Naive B cell (primary cell): ENCODE measurements at places on chromosomes 7 and 10.
A peak's percentile ranks its signal among the peaks of the same experiment; 100 is the strongest.

GRCh38 chr10:76906256-76906655 lies 731.4 kb downstream of the KCNMA1 start:
- no peak overlapping the region for H3K27ac ChIP-seq
- no peak for DNase-seq
- H3K36me3 ChIP-seq: no peaks in the 10 kb centered on the region
- no peak overlapping the region for H3K4me3 ChIP-seq

DNA sequence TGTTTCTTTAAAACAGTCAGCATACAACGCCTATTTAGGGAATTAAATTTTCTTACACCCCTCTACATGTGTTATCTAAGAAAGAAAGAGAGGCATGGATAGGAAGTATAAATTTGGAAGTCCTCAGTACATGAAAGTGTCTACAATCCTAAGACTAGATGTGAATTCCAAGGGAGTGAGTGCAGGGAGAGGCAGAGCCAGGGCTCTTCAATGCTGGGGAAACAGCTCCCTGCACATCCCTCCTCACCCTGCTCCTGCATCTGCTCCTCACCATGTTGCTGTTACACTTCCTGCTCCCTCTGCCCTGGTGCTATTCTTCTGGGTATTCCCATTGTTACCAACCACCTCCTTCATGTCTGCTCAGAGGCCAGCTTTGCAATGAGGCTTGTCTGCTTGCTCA lies 229.1 kb upstream of the AKR1E2 start:
- H3K27me3 ChIP-seq: peaks cover 7% of the 10 kb centered on the region
- no peak overlapping the region for H3K4me3 ChIP-seq
- H3K4me1 ChIP-seq: no peaks in the 10 kb centered on the region
- DNase-seq: no peak
- no peaks in the 10 kb centered on the region for H3K36me3 ChIP-seq
- H3K27ac ChIP-seq: no peak overlapping the region

GRCh38 chr10:123402656-123403055 lies 248.5 kb downstream of the BUB3 start:
- H3K4me3 ChIP-seq: no peak overlapping the region
- H3K27me3 ChIP-seq: no peaks in the 10 kb centered on the region
- peaks cover 7% of the 10 kb centered on the region for H3K36me3 ChIP-seq
- peak overlapping the region; percentile 85 for H3K27ac ChIP-seq

DNA sequence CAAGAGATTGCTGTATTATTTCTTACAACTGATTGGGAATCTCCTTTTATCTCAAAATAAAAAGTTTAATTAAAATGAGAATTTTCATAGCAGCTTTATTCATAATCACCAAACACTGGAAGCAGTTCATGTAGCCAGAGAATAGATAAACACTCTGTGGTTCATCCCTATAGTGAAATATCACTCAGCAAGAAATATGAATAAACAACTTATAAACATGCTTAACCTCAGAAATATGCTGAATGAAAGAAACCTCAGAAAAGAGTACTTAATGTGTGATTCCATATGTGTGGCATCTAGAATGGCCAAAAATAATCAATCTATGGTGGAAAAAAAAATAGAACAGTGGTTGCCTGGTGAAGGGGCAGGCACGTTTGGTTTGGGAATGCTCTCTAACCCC lies 33.3 kb downstream of the MYO1G start:
- no peak for DNase-seq
- no peak overlapping the region for H3K4me3 ChIP-seq
- peaks cover 15% of the 10 kb centered on the region for H3K27me3 ChIP-seq
- no peaks in the 10 kb centered on the region for H3K4me1 ChIP-seq
- H3K36me3 ChIP-seq: no peaks in the 10 kb centered on the region

GRCh38 chr7:139494835-139495579 lies 11.5 kb upstream of the KLRG2 start:
- no peak for DNase-seq
- H3K4me3 ChIP-seq: no peak overlapping the region
- H3K27ac ChIP-seq: peak overlapping the region; percentile 31
- H3K27me3 ChIP-seq: peaks cover 14% of the 10 kb centered on the region

- peak overlapping the region; percentile 33 for H3K27ac ChIP-seq
- H3K36me3 ChIP-seq: peaks cover 13% of the 10 kb centered on the region
- peak; percentile 55 for DNase-seq
- H3K4me3 ChIP-seq: peak overlapping the region; percentile 96
- peaks cover 17% of the 10 kb centered on the region for H3K4me1 ChIP-seq
- H3K27me3 ChIP-seq: peaks cover 27% of the 10 kb centered on the region
These were observed 982 bp downstream of the SFXN3 start for GRCh38 chr10:101031796-101032636.

DNA sequence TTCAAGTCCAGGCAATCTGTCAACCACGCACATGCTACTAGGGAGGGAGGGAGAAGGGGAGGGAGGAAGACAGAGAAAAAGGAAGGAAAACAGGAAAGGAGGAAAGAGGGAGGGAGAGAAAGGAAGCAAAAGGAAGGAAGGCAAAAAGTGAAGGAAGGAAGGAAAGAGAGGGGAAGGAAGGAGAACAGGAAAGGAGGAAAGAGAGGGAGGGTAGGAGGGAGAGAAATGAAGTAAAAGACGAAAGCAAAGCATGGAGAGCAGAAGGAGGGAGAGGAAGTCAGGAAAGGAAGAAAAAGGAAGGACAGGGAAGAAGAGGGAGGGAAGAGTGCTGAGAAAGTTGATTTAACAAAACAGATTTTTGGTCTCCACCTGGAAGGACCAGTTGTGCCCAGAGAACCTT lies 25.6 kb downstream of the KLF6 start:
- H3K4me3 ChIP-seq: no peak overlapping the region
- H3K36me3 ChIP-seq: peaks cover 17% of the 10 kb centered on the region
- H3K27me3 ChIP-seq: no peaks in the 10 kb centered on the region
- peak overlapping the region; percentile 94 for H3K27ac ChIP-seq
- DNase-seq: no peak
- H3K4me1 ChIP-seq: peaks cover 77% of the 10 kb centered on the region

GRCh38 chr7:55472928-55473725 lies 99.2 kb downstream of the VOPP1 start:
- peaks cover 31% of the 10 kb centered on the region for H3K4me1 ChIP-seq
- H3K27ac ChIP-seq: peak overlapping the region; percentile 78
- H3K4me3 ChIP-seq: no peak overlapping the region
- no peaks in the 10 kb centered on the region for H3K27me3 ChIP-seq

GRCh38 chr7:107164092-107164491 lies 4.7 kb upstream of the HBP1 start:
- no peak overlapping the region for H3K4me3 ChIP-seq
- H3K27ac ChIP-seq: no peak overlapping the region
- DNase-seq: no peak
- peaks cover 13% of the 10 kb centered on the region for H3K4me1 ChIP-seq
- peaks cover 4% of the 10 kb centered on the region for H3K27me3 ChIP-seq
- H3K36me3 ChIP-seq: peaks cover 6% of the 10 kb centered on the region

DNA sequence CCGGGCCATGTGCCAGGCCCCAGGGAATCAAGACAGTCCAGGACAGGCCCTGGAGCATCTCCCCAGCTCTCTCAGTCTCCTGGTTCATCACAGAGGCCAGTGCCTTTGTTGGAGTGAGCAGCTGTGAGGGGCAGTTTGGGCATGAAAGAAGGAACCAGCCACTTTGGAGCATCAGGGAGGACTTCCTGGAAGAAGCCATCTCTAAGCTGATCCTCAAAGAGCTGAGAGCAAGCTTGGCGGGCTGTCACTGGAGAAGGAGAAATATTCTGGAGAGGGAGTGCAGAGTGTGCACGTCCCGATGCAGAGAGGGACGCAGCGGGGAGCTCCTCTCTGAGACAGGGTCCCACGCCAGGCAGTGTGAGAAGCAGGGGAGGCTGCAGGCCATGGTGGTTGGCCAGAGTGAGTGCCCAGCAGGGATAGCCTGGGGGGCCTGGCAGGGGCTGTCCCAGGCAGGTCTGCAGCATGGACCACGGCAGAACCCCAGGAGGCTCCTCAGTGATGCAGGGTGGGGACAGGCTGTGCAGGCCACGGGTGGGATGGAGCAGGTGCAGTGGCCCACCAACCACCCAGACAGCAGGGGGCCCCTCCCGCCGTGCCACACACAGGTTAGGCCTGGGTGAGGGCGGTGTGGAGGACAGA lies 34.7 kb downstream of the PWWP2B start:
- no peak for DNase-seq
- no peaks in the 10 kb centered on the region for H3K27me3 ChIP-seq
- no peak overlapping the region for H3K4me3 ChIP-seq

DNA sequence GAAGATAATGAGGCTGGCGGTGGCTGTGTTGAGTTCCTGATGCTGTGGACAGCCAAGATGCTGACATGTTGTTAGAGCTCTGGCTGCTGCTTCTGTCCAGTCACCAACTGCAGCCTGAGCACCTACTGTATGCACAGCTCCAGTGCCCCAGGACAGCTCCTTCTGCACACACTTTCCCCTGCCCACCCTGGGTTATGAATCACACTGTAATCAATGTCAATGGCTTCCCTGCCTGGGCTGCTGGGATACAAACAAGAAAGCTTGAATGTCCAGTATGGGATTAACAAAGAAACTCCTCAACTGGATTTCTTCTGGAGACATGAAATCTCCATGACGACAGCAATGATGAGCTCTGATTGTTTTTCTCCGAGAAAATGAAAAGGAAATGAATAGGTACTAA lies 172.0 kb downstream of the GFRA1 start:
- no peaks in the 10 kb centered on the region for H3K4me1 ChIP-seq
- no peak for DNase-seq
- no peak overlapping the region for H3K27ac ChIP-seq
- H3K36me3 ChIP-seq: no peaks in the 10 kb centered on the region

- no peaks in the 10 kb centered on the region for H3K4me1 ChIP-seq
- no peaks in the 10 kb centered on the region for H3K36me3 ChIP-seq
- H3K27ac ChIP-seq: no peak overlapping the region
- DNase-seq: no peak
These were observed 237.2 kb upstream of the AKR1E2 start for GRCh38 chr10:4588824-4589223.

GRCh38 chr7:10685040-10685439 lies 288.6 kb upstream of the PHF14 start:
- no peaks in the 10 kb centered on the region for H3K4me1 ChIP-seq
- no peaks in the 10 kb centered on the region for H3K36me3 ChIP-seq
- peak overlapping the region; percentile 29 for H3K4me3 ChIP-seq
- H3K27ac ChIP-seq: no peak overlapping the region
- no peak for DNase-seq

DNA sequence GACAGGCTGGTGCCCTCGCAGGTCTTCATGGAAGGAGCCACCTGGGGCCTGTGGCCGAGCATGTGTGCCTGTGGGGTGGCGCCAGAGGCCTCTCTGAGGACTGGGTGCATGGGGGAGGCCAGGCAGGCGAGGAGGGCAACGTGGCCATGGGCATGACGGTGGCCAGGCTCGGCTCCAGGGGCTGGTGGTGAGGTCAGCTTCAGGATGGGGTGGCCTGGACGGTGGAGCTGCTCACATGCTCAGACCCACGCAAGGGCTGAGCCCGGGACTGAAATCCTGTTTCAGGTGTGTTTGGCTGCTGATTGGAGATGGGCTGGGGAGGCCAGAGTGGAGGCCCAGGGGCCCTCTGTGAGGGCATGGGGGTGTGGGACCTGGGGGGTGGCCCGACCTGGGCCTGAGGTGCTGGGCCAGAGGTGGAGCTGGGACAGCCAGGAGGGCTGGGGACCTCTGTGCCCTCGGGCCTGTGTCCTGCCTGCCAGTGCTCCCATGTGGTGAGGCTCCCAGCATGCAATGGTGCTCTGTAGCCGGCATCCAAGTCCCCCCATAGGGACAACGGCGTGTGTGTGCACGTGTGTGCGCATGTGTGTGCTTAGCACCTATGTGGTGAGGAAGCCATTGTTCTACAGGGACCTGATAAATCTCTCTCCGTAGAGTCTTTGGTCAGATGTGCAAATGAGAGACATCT lies 71.1 kb downstream of the INPP5A start:
- no peaks in the 10 kb centered on the region for H3K27me3 ChIP-seq
- H3K4me1 ChIP-seq: peaks cover 34% of the 10 kb centered on the region
- H3K27ac ChIP-seq: no peak overlapping the region
- H3K4me3 ChIP-seq: no peak overlapping the region

DNA sequence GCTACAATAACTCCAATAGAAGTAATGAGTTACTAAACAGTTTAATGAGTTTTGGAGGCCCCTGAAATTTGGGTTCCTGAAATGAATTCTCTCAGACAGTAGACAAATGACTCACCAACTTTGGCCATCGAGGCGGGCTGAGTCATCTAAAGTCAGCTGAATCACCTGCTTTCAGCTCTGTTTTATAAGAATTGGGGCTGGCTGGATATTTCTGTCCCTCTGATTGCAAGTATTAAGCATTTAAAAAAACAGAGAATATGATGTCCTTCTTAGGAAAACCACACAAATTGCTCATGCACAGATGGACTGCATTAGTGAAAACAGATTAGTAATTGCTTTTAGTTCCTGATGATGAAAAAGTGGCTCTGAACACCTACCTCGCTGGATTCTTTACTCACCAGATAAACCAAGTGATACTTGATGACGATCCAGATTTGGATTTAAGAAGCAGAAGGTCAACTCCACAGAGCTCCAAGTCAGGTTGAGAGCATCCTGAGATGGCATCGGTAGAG lies 59.1 kb downstream of the ZNF365 start:
- DNase-seq: no peak
- peaks cover 12% of the 10 kb centered on the region for H3K27me3 ChIP-seq
- peaks cover 5% of the 10 kb centered on the region for H3K36me3 ChIP-seq

- H3K4me1 ChIP-seq: peaks cover 83% of the 10 kb centered on the region
- no peak overlapping the region for H3K4me3 ChIP-seq
- no peak overlapping the region for H3K27ac ChIP-seq
These were observed 13.4 kb downstream of the NOD1 start for GRCh38 chr7:30465046-30465810.

DNA sequence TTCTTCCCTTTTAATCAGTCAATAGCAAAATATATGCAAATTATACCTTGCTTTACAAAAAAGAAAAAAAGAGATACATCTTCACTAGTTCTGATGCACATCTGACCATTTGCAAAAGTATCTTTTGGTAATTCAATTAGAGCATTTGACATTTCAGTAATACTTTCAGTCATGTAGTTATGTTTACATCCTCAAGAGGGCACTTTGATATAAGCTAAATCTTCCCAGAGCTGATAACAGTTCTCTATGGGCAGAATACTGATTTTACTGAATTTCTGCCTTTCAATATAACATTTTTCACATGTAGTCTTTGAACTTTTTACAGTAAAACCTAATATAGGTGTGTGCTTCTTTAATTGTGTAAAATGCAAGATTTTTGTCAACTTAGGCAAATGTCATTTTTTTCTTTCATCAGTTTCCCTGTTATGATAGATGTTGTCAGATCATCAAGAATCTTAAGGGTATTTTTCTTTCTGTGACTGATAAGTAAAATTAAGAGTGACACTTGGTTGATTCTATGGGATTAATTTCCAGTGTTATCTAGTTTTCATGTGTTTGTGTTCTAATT lies 703.5 kb upstream of the SEMA3D start:
- H3K4me3 ChIP-seq: no peak overlapping the region
- no peaks in the 10 kb centered on the region for H3K27me3 ChIP-seq
- no peaks in the 10 kb centered on the region for H3K36me3 ChIP-seq
- no peak overlapping the region for H3K27ac ChIP-seq

GRCh38 chr7:47493976-47494911 lies 87.7 kb downstream of the TNS3 start:
- H3K27ac ChIP-seq: no peak overlapping the region
- peaks cover 67% of the 10 kb centered on the region for H3K4me1 ChIP-seq
- peak overlapping the region; percentile 81 for H3K4me3 ChIP-seq
- no peak for DNase-seq
